ENCODE measurements at places on chromosomes 11 and 22.

DNA sequence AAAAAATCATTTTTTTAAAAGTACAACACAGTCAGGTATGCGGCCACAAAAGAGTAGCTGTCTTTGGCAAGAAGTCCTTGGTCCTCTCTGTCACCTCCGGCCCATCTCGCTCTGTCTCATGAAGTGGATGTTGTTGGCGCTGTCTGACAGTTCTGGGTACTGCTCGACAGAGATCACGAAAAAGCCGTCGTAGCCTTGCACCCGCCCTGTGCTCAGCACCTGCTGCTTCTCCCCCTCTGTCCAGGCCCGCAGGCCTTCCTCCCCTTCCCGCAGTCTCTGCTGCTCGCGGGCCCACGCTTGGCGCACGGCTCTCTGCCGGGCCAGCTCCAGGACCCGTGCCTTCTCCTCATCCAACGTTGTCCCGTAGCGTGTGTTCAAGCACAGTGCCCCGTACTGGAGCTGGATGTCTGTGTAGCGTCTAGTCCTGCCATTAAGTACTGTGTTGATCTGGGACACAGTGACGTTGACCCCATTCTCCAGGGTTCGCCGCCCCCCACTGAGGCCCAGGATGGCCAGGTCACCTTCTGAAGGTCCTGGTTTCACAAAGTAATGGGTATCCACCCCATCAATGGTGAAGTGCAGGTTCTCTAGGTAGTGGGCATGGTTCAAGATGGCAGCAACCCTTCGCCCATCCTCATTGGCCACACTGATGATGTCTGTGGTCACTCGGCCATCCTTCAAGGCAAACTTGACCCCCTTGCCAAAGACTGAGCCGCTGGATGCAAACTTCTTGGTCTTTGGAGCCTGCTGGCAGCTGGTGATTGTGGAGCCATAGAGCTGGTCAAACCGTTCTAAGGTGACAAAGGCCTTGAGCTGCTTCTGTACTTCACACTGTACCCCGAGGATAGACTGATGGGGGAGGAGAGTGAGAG lies 83.5 kb upstream of the NARS2 start:
- DNase-seq: no peak

DNA sequence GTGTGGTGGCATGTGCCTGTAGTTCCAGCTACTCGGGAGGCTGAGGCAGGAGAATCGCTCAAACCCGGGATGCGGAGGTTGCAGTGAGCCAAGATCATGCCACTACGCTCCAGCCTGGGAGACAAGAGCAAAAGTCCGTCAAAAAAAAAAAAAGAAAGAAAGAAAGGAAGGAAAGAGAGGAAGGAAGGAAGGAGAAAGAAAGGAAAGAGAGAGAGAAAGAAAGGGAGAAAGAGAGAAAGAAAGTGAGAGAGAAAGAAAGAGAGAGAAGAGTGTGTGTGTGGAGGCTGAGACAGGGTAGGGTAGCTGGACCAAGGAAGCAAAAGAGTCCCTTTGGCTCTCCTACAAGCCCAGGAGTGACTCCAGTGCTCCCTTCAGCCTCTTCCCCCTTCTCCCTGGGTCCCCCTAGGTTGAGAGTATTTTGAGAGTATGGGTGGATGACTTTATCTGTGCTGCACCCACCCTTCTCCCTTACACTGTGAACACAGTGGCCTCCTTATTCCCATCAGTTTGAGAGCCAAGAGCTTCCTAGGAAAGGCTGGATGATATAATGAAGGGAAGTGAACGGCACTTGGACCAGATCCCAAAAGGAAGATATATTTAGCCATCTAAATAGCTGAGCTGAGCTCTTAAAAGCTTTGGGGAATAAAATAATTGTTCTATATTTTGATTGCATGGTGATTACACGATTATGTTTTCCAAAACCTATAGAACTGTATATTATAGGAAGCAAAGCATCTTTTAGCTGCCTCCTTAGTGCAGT lies 9.5 kb upstream of the DENND5A start:
- DNase-seq: no peak

GRCh38 chr11:100573911-100574513 lies 113.1 kb upstream of the ARHGAP42 start:
- DNase-seq: no peak

DNA sequence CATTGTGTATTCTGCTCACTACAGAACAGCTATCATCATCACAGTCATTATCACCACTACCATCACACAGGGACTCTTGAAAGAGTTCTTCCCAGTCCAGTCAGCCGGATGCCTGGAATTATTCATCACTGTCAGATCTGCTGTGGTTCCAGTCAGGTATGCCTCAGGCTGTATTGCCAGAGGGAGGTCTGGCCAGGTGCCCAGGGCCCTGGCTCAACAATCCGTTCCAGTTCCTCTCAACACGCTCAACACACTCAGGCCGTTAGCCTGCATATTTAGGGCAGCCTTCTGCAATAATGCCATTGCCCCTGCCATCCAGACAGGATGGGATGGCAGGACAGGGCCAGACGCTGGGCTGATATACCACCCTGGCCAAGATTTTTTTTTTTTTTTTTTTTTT lies 28.6 kb upstream of the RASL10A start:
- DNase-seq: no peak

DNA sequence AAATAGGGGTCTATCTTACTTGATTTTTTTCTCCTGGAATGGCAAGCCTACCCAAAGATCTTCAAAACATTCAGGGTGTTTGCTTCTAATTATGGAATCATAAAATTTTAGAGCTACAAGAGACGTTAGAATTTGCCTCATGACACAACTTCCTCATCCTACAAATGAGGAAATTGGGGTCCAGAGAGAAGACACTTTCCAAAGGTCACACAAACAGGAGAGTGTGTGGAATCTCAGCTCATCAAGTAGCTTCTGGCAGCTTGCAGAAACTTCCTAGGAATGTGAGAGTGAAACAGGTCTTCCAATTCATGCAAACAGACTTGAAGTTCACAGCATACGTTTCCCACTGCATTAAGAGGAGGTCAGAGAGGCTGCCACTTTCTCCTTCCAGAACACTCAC lies 976.0 kb downstream of the OPCML start:
- DNase-seq: no peak

DNA sequence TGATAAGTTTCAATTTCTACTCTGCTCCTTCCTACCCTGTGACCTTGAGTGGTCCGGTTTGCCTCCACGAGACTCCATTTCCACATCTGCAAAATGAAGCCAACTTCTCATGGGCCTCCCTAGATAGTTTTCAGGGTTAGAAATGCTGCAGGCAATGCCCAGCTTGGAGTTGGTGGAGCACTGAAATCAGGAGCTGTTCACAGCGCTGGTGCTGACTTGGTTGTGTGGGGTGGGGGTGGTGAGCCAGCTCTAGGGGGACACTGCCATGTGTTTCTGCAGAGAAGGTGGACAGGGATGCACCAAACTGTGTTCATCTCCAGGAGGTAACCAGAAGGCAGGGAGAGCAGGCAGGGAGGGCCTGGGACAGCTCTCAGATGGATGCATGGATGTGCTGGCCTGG lies 37.0 kb downstream of the SGSM1 start:
- no peak for DNase-seq

- DNase-seq: no peak
These were observed 67.9 kb upstream of the API5 start for GRCh38 chr11:43243927-43244326.

GRCh38 chr11:64845129-64845775 lies 799 bp upstream of the CDC42BPG start:
- DNase-seq: no peak

DNA sequence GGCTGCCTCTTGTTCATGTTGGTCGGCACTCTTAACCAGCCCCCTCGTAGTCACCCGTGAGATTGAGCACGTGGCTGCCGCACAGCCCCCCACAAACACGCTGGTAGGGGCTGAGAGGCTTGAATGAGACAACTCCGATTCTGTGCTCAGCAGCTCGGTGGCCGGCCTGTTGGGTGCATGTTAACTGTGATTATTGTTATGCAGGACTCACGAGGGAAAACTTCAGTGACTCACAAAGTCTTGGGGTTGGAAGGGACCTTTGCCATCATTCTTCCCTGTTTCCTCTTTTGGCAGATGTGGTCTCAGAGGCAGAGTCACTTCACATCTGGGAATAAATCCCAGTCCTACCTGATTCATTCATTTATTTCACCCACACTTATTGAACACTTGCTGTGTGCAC lies 75.2 kb downstream of the ADAMTS15 start:
- DNase-seq: no peak

DNA sequence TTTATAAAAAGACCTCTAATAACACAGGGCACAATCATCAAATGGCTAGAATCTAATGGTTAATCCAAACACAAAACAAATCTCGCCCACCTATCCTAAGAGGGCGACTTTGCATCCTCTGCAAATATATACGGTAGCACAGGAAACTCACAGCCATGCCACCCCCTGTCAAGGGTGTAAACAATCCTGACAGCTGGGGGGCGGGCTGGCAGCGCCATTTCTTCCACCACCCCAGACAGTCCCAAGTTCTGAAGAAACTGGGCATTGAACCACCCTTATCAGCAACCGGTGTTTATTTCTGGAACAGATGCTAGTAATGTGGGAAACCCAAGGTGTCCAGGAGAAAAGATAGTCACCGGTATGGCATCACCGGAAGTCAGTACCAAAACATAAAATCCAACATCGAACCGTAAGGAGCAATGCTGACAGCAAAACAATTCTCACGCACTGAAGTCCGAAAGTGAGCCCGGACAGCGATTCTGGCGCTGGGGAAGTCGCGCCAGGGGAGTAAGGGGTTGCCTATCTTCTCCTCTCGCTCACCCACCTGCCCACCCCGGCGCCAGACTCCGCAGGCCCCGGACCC lies 825 bp downstream of the FBXO3 start:
- peak; percentile 39 for DNase-seq

GRCh38 chr11:90587896-90588295 lies 365.0 kb upstream of the CHORDC1 start:
- DNase-seq: no peak

DNA sequence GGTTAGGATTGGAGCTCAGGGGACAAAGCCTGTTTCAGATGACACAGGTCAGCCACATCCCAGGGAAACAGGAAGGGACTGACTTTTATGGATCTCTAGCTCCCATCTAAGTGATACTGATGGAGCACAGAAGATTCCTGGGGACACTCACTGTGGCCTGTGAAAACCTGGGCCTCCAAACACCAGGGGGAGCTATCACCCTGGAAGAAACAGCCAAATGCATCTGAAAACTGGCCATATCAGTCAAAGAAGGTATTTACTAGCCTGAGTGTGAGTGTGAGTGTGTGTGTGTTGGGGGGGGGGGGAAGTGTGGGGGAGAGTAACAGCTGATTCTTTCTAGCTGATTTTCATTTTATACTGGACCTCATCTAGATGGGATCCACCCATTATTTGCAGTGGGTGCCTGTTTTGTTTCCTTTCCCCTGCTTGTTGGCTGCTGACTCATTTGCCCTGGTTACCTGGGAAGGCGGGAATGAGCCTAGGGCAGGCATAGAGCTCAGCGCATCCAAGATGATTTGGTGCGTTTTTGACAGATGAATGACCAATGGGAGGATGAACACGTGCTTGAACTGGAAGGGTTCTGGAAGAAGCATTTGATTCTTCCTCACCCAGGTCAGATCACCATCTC lies 284.0 kb downstream of the KIRREL3 start:
- peak; percentile 20 for DNase-seq

GRCh38 chr22:38828616-38829205 lies 15.1 kb downstream of the NPTXR start:
- no peak for DNase-seq

GRCh38 chr22:33240888-33241475 lies 182.8 kb upstream of the SYN3 start:
- no peak for DNase-seq

GRCh38 chr11:33307984-33308383 lies 50.8 kb downstream of the HIPK3 start:
- no peak for DNase-seq

DNA sequence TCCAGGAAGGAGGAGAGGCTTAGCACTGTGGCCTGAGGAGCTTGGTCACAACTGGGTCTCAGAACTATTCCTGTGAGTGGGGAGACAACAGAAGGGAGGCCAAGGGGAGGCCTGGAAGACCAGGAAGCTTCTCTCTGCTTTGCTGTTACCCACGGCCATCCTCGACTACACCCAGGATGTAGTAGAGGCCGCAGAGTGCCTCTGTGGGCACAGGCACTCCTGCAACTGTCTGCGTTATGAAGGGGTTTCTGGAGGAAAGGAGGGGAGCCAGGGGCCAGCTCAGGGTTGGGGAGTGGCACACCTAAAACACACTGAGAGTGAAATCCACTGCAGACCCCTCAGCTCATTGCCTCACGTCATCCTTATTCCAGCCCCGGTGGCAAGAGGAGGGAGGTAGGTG lies 3.8 kb upstream of the MFRP start:
- DNase-seq: no peak

GRCh38 chr11:92227959-92228935 lies 3.6 kb downstream of the FAT3 start:
- DNase-seq: no peak

- no peak for DNase-seq
These were observed 32.4 kb upstream of the NAV2 start for GRCh38 chr11:19679952-19680828.

- DNase-seq: no peak
These were observed 3.9 kb downstream of the TSPAN4 start for GRCh38 chr11:846496-847098.

- DNase-seq: no peak
These were observed 231.3 kb downstream of the DSCAML1 start for GRCh38 chr11:117565709-117566108.

DNA sequence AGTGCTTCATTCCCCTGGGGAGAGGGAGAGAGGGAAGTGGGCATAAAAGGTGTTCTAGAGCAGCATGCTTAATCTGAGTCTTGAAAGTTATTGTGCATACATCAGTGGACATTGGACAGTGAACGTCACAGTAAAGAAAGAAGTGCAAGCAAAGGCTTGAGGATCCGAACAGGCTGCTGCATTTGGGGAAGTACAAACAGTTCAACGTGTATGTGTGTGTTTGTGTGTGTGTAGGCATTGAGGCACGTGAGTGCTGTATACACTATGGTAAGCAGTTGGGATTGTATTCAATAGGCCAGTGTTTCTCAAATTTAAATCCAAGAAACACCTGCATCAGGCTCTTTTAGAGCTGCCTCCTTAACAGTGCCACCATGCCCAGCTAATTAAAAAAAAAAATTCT lies 10.4 kb upstream of the EIF3M start:
- DNase-seq: no peak

GRCh38 chr11:94760296-94760695 lies 7.9 kb upstream of the AMOTL1 start:
- DNase-seq: no peak

DNA sequence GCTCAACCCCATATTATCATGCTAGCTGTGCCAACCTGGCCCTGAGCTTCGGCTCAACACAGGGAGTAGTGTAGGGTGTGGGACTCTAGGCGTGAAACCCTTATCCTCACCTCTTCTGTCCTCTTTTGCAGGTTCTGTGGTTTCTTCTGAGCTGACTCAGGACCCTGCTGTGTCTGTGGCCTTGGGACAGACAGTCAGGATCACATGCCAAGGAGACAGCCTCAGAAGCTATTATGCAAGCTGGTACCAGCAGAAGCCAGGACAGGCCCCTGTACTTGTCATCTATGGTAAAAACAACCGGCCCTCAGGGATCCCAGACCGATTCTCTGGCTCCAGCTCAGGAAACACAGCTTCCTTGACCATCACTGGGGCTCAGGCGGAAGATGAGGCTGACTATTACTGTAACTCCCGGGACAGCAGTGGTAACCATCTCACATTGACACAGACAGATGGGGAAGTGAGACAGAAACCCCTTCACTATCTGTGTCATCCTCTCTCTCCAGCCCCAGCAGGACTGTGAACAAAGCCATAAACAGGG lies 76.4 kb downstream of the GGTLC2 start:
- DNase-seq: peak; percentile 4

Data from CD4-positive, alpha-beta T cell treated with Interleukin-12 subunit alpha and Interleukin-12 subunit beta, for 1 hour (primary cell).